Activated CD4-positive, alpha-beta T cell treated with anti-CD3 and anti-CD28 coated beads for 36 hours (primary cell): ENCODE measurements at places on chromosomes 1 and 21. TPM values are rescaled to one million over a fixed set of nuclear protein-coding genes. Genes with fewer than 3 reads are reported as not detected.
A peak's percentile ranks its signal among the peaks of the same experiment; 100 is the strongest.

DNA sequence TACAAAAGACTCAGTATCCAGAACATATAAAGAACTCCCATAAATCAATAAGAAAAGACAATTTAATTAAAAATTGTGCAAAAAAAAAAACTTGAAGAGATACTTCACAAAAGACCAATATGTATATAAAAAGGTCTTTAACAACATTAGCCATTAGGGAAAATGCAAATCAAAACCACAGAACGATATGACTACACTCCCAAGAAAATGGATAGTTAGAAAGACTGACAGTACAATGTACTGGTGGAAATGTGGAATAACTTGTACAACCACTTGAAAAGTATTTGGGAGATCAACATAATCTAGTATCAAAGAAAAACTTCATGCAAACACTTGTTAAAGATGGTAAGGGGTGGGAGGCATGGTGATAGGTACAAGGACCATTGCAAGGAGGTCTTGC lies 3.9 kb upstream of the CLCA1 start:
- H3K27ac ChIP-seq, result no peak overlapping the region
- no peak overlapping the region for H3K4me3 ChIP-seq
- H3K36me3 ChIP-seq, result no peaks in the 10 kb centered on the region

- no peaks in the 10 kb centered on the region for H3K4me1 ChIP-seq
- H3K36me3 ChIP-seq, result no peaks in the 10 kb centered on the region
- H3K27me3 ChIP-seq, result no peaks in the 10 kb centered on the region
- DNase-seq, result no peak
These were observed 39.6 kb upstream of the IRF2BP2 start for GRCh38 chr1:234649432-234650081.

- H3K4me1 ChIP-seq, result peaks cover 31% of the 10 kb centered on the region
- no peaks in the 10 kb centered on the region for H3K27me3 ChIP-seq
- peaks cover 11% of the 10 kb centered on the region for H3K36me3 ChIP-seq
- H3K27ac ChIP-seq, result peak within 1 kb of the TSS; percentile 90
These were observed at the start of gene TMCO4 for GRCh38 chr1:19799230-19800075. TSS of gene TMCO4 (minus strand) at chr1:19799916. CDS start at chr1:19780758, 19,158 bp downstream.

DNA sequence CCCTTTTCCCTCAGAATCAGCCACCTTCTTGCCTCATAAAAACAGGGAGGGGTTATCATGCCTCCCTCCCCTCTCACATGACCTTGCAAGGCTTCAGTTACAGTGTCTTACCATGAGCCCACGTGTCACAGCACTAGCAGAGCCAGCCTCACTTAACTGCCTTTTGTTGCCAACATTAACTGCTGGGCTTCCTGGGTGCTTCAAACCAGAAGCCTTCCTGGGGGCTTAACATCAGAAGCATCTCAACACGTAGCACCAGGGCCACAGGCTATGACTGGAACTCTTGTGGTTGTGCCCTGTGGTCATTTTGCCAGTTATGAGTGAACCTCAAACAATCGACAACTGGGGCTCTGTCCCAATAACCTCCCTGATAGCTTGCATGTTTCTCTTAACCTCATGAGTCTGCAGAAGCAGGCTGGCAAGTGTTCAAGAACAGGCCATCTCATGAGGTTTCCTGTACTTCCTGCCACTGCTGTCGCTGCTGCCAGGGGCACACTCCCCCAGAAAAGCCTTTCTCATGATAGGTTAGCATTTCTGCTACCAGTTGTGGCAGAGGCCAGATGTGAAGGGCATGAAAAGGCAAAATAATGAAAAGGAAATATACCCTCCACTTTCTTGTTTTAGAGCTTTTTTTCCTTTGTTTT lies 132.2 kb downstream of the GLUL start:
- DNase-seq, result peak; percentile 78
- no peak overlapping the region for H3K4me3 ChIP-seq
- peaks cover 25% of the 10 kb centered on the region for H3K4me1 ChIP-seq
- H3K27me3 ChIP-seq, result no peaks in the 10 kb centered on the region
- peak overlapping the region; percentile 85 for H3K27ac ChIP-seq

Gene CC2D1B
- total RNA-seq, result 22.6 TPM

GRCh38 chr1:224726441-224727182 lies 110.5 kb downstream of the CNIH3 start:
- peak overlapping the region; percentile 35 for H3K27ac ChIP-seq
- peak; percentile 22 for DNase-seq
- H3K4me3 ChIP-seq, result no peak overlapping the region

Gene LAPTM5
- 174 TPM for total RNA-seq

Gene LMX1A
- not detected for total RNA-seq

GRCh38 chr1:228379666-228380065 lies 27.0 kb downstream of the TRIM11 start:
- DNase-seq, result no peak
- H3K4me1 ChIP-seq, result peaks cover 8% of the 10 kb centered on the region
- H3K36me3 ChIP-seq, result no peaks in the 10 kb centered on the region
- no peak overlapping the region for H3K27ac ChIP-seq

GRCh38 chr1:204970937-204971336 lies 72.1 kb upstream of the CNTN2 start:
- no peak overlapping the region for H3K27ac ChIP-seq
- peaks cover 2% of the 10 kb centered on the region for H3K4me1 ChIP-seq
- DNase-seq, result no peak
- no peaks in the 10 kb centered on the region for H3K36me3 ChIP-seq
- H3K4me3 ChIP-seq, result no peak overlapping the region

DNA sequence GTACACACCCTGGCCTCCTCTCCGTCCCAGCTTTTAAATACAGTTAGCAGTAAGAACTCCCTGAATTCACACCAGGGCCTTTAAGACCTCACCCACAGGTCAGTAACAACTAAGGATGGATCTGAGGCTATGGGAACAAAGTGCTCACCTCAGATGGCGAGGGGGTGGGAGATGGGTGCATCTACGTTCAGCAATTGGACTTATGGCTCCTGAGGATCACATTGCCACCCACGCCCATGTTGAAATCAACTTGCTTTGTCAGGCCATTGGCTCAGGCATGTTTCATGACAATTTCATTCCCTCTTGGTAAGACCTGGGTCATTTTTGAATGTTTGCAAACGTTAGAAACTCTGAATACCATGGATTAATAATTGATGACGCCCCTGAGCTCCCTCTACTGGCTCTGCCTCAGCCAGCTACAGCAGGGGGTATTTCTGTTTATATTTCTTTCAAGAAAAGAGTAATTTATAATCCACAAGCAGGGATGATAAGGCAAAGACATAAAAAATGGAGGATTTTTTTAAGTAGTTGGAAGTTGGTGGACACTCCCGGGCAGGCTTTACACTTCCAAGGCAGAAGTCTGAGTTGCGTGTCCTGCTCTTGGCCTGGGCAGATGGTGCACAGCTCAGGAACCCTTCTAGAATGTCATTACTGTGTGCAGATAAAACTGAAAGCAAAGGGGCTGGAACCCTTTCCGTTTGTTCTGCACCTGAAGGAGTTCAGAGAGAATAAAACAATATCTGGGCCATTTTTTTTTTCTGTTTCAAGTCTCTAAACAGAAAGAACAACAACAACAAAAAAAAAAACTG lies 13.7 kb upstream of the LBR start:
- H3K27me3 ChIP-seq, result no peaks in the 10 kb centered on the region
- peaks cover 49% of the 10 kb centered on the region for H3K4me1 ChIP-seq
- no peaks in the 10 kb centered on the region for H3K36me3 ChIP-seq
- H3K4me3 ChIP-seq, result no peak overlapping the region

Gene PKNOX1
- total RNA-seq, result 13.4 TPM

GRCh38 chr1:208544794-208545193 lies 300.6 kb upstream of the PLXNA2 start:
- DNase-seq, result no peak
- H3K27me3 ChIP-seq, result peaks cover 7% of the 10 kb centered on the region
- no peaks in the 10 kb centered on the region for H3K4me1 ChIP-seq
- no peaks in the 10 kb centered on the region for H3K36me3 ChIP-seq

DNA sequence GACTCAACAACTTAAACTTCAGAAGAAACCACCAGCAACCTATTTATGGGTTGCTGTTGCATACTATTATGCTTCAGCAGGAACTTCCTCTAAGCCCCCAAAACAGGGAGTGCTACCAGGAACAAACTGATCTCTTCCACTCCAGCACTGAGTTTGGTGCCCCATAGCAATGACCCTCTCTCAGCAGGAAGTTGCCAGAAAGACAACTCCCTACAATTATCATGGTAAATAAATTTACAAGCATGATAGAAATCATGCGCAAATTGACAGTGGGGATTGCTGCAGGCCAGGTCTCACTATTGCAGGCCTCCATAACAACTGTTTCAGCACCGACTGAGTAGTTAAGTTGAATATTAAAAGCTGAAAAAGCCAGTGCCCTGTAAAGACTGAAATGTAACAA lies 180.6 kb downstream of the PLA2G4A start:
- H3K36me3 ChIP-seq, result no peaks in the 10 kb centered on the region
- H3K4me1 ChIP-seq, result no peaks in the 10 kb centered on the region
- H3K27ac ChIP-seq, result no peak overlapping the region
- peaks cover 2% of the 10 kb centered on the region for H3K27me3 ChIP-seq

Gene RNU1-2
- 1,573 TPM for total RNA-seq

- no peaks in the 10 kb centered on the region for H3K4me1 ChIP-seq
- peaks cover 23% of the 10 kb centered on the region for H3K27me3 ChIP-seq
- H3K27ac ChIP-seq, result no peak overlapping the region
These were observed 32.3 kb downstream of the KIAA2013 start for GRCh38 chr1:11893907-11894251.

GRCh38 chr1:114094363-114094634 lies 59.4 kb downstream of the SYT6 start:
- DNase-seq, result no peak
- H3K27ac ChIP-seq, result no peak overlapping the region
- H3K36me3 ChIP-seq, result no peaks in the 10 kb centered on the region
- H3K4me3 ChIP-seq, result no peak overlapping the region
- H3K27me3 ChIP-seq, result peaks cover 5% of the 10 kb centered on the region
- no peaks in the 10 kb centered on the region for H3K4me1 ChIP-seq

DNA sequence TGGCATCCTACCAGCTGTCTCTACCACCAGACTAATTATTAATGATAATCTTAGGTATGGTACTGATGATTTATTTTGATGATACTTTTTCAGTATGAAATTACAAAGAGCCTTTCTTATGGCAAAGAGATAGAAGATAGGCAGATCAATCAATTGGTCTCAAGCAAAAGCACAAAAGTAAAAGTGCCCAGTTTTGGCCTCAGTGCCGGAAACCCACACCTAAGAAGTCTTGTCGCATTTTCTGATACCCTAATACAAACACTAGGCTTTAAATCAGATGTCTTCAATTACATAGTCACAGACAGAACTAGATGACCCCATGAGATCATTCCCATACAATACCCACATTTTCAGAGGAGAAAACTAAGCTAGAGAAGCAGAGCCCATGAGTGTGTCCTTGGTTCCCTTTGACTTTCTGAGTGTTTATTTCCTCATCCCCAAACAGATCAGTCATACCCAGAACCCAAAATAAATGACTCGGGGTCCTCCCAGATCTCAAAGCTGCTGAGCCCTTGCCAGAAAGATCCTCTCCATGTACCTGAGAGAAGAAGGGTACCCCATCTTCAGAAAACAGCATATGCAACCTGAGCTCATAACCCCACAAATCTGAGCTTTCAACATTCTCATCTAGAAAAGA lies 7.7 kb downstream of the ITPKB start:
- no peaks in the 10 kb centered on the region for H3K27me3 ChIP-seq
- DNase-seq, result no peak
- H3K36me3 ChIP-seq, result peaks cover 80% of the 10 kb centered on the region
- H3K4me1 ChIP-seq, result peaks cover 81% of the 10 kb centered on the region

Gene OR14K1
- not detected for total RNA-seq
